RPMI7951 (cell line): ENCODE measurements at places on chromosomes 2 and 18. TPM values are rescaled to one million over a fixed set of nuclear protein-coding genes. Genes with fewer than 3 reads are reported as not detected.

DNA sequence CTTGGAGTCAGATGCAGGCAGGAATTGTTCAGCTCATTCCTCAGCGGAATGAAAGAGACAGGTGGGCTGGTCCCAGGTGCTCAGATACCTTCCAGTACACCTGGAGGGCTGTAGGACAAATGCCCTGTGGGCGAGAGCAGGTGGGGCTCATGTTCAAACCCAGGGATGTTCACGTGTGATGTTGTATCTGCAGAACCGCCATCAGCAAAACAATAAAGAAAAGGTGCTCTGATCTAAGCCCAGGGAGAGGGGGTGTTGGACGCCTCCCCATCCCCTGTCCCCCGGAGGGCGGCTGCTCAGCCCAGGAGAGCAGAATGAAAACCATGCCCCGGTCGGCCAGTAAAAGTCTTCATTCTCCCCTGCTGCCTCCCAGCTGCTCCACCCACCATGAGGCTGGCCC is 197.4 kb downstream of the HAUS1 start:
- DNase-seq, result no peak

- DNase-seq, result no peak
These were observed 694 bp downstream of the THSD7B start for GRCh38 chr2:136766073-136766404.

The MSH2 gene
- 48.1 and 53.8 TPM in 2 replicates for total RNA-seq

GRCh38 chr2:137947728-137948336 is 16.4 kb upstream of the HNMT start:
- peak; percentile 64 for DNase-seq

The DPP4 gene
- 2.8 and 3.1 TPM in 2 replicates for total RNA-seq

DNA sequence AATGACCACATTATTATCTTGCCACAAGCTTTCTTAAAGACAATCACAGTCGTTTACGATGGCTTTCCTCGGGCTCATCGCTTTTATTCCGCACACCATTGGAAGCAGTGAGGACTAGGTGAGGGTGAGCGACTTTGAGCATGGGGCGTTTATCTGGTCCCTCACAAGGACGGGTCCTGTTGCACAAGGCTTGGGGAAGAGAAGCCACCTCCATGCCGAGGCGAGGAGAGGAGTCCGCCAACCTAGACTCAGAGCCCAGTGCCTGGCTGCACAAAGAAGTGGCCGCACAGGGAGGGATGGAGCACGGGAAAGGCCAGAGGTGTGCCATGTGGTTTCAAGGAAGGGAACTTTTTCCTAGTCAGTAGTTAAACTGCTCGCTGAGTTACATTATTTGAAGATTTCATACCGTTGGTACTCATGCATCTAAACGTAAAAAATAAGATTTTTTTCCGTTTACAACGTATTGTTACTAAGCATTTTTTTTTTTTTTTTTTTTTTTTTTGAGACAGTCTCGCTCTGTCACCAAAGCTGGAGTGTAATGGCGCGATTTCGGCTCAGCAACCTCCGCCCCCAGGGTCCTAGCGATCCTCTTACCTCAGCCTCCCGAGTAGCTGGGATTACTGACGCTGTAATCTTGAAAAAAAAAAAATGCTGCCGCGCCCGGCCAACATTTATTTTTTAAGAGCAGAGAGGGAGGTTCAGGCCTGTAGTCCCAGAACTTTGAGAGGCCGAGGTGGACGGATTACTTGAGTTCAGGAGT is 849 bp upstream of the CYP27C1 start:
- DNase-seq, result peak; percentile 40

GRCh38 chr18:32478807-32479206 is 8.1 kb upstream of the GAREM1 start:
- no peak for DNase-seq

DNA sequence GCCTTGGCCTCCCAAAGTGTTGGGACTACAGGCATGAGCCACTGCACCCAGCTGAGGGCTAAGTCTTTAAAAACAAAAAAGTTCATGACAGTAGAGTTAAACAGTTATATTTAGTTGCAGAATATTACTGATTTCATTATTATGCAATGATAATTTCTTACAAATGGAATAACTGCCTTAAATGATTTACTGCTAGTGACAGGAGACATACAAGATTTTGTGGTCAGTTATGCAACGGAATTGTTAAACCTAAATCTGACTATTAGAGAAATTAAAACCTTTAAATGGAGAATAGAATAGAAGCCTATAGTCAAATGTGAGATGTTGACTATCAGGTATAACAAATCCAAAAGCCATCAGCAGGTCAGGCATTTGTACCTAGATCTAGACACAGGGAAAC is 10.3 kb upstream of the DNAJC10 start:
- no peak for DNase-seq

GRCh38 chr18:10245031-10245845 is 209.2 kb upstream of the APCDD1 start:
- no peak for DNase-seq

The POTEJ gene
- not detected in 2 replicates for total RNA-seq

DNA sequence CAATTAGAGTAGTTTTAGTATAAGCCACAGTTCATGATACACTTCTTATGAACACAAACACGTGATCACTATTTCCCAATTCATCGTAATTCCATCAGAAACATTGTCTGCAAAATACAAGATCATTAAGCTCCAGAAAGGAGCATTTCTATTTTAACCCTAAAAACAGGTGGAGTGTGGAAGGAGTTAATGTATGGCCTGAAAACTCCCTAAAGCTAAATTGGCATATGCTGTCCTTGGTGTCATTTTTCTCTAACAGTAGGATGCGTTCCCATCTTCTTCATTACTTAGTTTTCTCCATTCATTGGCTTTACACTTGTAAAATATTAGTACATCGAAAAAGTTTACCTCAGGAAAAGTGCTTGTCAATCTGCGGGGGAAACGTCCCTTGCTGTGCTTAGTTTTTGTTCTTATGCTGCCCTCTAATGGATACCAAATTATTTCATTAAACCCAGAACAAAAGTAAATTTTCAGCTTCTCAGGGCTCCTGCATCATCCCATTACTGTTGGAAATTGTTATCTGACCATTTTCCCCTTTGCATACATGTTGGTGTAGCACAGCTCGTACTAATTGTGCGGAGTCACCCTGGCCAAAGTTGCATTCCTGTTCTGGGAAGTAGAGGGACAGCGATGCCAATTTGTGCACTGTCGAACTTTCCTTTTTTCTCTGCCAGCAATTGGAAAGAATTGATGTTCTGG is 153.4 kb downstream of the GPD2 start:
- DNase-seq, result peak; percentile 48

DNA sequence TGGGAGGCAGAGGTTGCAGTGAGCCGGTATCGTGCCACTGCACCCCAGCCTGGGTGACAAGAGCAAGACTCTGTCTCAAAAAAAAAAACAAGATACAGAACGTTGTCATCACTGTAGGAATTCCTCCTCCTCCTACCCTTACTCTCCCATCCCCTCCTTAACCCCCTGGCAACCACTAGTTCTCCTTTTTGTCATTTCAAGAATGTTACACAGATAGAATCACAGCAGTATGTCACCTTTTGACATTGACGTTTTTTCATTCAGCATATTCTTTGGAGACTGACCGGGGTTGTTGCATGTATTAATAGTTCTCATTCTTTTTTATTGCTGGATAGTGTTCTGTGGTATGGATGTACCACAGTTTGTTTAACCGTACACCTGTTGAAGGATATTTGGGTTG is 32.4 kb downstream of the TTLL4 start:
- no peak for DNase-seq

DNA sequence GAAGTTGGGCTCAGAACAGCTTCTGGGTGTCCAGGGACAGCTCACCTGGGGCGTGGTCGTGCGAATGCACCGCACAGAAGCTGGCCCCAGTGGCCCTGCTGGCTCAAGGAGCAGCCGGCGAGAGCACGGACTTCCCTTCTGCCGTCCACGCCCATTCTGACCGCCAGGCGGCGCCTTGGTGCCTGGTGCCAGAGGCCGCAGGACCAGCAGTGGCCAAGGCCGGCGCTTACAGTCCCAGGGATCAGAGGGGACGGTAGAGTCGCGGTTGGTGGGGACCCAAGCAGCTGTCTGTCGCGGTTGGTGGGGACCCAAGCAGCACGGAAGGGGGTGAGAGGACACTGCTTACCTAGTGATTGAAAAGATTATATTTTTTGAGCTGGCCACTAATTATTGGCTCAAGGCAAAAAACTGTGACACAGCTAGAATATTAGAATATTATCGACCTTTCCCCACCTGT is 25.7 kb downstream of the NPPC start:
- DNase-seq, result peak; percentile 64

DNA sequence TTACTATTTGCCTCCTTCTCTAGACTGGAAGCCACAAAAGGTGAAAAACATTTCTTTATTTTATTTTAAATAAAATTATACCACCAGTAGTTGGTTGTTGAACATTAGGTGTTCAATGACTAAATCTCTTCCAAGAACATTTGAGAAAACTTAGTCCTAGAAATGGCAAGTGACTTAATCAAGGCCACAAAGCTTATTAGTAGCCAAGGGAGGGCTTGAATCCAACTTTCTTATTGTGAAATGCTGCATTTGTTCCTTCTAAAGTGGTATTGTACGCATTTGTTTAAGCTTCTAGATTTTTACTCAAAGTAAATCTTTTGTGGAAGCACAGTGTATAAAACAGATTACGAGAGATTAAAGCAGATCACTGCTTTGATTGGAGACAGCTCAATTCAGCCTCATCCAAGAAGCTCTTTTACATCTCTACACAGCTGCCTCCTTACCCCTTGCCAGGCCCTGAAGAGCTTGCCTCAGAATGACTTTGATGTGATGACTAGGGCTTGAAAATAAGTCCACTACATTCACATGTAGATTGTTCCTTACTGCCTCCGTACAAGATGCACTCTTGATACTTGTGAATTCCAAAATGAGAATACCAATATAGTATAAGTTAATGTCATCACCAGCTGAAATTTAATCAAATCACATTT is 244.8 kb downstream of the XIRP2 start:
- DNase-seq, result no peak

DNA sequence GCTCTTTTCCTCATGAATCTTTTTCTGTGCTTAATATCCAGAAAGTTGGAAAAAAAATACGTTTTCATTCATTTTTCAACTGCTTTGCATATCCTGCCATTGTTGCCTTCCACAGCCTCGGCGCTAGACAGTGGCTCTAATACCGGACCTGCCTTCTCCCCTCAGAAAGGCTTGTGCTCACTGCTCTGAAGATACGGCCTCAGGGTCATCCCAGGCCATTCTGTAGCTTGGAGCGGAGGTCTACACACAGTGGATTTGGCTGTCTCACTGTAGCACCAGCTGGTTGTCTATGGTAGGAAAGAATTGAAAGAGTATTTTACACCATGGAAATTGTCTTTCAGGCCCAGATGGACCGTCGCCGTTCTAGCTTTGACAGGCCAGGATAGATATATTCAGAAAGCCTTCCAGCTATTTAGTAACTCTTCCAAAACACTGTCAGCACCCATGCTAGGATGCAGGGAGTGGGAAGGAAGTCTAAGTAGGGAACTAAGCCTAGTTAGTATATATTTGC is 242.0 kb downstream of the TMEM182 start:
- no peak for DNase-seq

- DNase-seq, result peak; percentile 63
These were observed 45.2 kb downstream of the PCBP1 start for GRCh38 chr2:70132244-70133126.

- DNase-seq, result peak; percentile 89
These were observed 4.2 kb downstream of the UGT1A1 start for GRCh38 chr2:233764264-233764663.

DNA sequence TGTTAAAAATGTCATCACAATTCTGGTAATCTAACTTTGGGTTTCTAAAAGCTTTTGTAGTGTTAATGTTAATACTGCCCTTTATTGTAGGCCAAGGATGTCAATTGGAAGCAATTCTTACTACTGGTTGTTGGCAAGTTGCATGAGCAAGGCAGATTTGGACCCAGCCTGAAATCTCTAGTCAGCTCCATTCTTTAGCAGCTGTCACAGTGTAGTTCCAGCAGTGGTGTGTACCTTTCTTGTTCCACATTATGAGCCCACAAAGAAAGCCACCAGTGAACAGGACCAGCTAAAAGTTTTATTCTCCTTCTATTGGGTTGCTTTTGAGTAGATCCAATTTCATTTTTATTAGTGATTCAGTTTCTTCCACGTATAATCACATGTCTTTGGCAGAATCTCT is 133.8 kb downstream of the CAMKMT start:
- no peak for DNase-seq

The VIL1 gene
- not detected in 2 replicates for total RNA-seq

The GLB1L gene
- total RNA-seq, result 30.0 and 35.0 TPM in 2 replicates

DNA sequence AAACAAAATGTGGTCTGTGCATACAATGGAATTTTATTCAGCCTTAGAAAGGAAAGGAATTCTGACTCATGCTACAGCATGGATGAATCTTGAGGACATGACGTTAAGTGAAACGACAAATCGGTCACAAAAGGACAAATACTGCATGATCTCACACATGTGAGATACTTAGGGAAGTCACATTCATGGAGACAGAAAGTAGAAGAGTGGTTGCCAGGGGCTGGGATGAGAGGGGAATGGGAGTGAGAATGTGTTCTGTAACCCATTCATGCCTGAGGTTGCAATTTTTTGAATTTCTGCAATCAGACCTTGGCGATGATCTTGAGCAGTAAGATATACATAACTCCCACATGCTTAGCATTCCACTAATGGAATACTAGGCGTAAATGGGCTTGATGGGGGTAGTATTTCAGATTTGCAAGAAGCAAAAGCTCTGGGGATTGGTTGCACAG is 22.0 kb downstream of the FHL2 start:
- DNase-seq, result peak; percentile 29
